Activated T-helper 1 cell treated with anti-CD3 and anti-CD28 coated beads, Interleukin-2, amount 50 U/mL, for 16 hours (primary cell): ENCODE measurements at places on chromosomes 5 and 9.
A peak's percentile ranks its signal among the peaks of the same experiment; 100 is the strongest.

DNA sequence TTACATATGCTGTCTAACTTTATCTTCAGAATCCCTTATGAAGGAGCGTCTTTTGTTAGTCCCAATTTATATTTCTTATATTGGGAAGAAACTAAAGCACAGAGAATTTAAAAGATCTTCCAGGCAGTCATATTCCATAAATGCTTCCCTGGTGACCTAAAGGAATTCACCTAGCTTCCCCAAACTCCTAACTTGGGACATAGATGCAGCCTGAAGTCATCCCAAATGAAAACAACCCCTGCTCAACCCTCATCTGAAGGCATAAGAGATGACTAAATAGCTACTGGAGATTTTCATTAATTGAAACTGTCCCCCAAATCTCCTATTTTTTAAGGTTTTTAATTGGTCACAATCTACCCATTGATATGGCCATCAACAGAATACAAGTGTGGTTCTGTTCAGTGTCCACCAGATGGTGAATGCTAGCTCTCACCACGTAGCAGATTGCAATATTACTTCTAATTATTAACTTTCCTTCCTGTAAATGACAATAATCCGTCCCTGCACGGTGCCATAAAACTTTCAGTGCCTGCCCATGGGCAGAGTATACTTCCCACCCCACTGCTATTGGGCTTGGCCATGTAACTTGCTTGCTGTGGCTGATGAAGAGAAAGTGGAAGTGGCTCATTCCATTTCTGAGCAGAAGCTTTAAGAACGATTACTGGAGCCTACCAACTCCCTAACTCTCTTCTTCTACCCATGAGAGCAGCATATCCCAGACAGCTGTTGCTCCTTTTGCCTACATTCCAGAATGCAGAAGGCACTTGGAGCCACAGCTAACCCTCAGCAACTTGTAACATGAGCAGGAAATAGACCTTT, 18.7 kb downstream of the PRUNE2 start:
- DNase-seq = no peak

DNA sequence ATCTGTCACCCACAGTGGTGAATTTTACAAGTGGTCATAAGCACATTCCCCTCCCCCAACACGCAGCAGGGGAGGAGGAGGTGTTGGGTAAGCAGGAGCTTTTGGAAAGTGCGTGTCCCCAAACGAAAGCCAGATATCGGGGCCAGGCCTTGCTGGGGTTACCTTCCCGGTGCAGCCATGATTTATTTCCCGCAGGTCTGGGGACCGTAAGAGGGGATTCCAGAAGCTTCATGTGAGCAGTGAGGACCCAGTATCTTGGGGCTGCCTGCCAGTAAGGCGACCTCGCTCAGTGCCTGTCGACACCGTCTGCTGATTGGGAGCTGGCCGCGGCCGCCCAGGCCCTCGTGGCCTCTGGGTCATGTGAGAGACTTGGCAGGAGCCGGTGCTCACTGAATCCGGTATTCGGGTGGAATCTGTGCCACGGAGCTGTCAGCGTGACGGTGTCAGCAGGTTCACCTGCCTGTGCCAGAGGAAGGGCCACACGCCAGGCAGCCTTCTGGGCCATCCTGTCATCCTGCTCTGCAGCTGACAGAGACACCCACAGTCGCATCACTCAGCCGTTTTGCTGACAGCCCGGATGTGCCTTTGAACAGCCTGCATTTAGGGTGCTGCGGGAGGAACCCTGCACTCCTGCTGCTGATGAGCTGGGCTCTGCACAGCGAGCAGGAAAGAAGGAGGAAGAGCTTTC, 37.3 kb downstream of the SEC61B start:
- no peak for DNase-seq

DNA sequence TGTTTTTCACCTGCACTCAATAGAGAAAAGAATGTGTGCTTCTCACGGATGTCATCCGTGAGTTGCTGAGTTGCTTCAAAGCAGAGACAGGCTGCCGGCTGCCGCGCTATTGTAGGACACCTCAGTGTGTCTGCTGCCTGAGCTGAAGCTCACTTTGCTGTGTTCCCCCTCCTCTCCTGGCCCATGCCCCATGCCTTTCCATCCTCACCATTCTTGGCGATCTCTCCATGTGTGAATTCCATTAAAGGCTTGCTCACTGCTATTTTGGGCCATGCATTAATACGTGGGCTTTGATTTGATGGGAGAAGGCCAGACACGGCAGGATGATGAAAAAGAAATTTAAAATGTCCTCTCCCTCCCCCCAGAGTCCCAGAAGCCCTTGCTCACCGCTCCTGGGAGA, 14.5 kb downstream of the ADAM19 start:
- DNase-seq = no peak

GRCh38 chr9:71806901-71807307, 38.6 kb upstream of the CEMIP2 start:
- DNase-seq = no peak

- no peak for DNase-seq
These were observed 42.7 kb downstream of the NDUFS4 start for GRCh38 chr5:53603009-53603687.

DNA sequence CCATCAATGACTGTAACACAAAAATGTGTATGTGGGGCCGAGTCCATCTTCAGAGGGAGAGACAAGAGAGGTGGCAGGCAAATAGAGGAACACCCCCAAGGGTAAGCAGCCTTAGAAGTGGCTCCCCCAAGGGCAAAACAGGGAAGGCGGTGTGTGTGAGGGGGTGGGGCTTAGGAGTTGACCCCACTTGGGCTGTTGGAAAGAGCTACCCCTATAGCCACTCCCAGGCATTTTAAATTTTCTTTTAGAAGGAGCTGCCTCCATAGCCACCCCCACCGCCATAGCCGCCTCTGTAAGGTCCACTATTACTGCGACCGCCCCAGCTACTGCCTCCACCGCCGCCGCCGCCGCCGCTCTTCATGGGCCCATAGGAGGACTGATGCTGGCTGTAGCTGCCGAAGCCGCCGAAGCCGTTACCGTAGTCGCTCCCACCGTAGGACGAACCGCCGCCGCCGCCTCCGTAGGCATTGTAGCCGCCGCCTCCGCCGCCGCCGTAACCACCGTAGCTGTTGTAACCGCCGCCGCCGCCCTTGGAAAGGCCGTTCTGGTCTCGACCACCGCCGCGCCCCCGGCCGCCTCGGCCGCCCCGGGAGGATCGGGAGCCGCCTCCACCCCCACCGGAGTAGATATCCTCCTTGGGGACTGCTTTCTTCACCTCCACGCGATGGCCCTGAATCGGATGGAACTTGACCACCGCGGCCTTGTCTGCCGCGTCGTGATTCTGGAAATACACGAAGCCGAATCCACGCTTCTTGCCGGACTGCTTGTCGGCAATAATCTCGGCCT, 1.1 kb downstream of the HNRNPA0 start:
- DNase-seq = peak; percentile 22

DNA sequence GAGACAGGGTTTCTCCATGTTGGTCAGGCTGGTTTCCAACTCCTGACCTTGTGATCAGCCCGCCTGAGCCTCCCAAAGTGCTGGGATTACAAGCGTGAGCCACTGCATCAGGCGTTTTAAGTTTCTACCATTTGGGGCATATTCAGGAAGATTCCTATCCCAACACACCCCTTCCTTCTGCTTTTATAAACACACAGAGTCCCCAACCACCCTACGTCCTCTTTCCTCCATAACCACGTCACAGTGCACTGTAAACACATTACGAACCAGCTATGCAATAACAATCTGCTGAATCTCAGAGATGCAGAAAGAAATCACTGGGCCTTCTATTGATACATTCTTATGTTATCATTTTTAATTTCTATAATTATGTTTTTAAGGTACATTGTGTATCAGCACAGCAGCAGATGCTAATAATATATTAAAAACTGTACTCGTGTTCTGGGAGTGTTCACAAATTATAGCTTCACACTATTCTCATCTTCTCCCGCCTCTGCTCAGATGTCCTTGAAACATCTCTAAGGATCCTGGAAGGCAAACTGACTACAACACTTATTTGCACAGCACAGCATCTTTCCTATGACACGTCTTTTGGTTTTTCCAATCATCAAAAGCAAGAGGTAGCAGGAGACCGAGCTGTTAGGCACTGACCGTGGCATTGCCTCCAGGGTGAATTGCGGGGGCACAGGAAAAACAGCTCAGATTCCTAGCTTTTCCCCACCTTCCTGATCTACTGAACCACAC, 60.2 kb downstream of the KCNIP1 start:
- DNase-seq = no peak

GRCh38 chr9:114000671-114001409, 77.3 kb downstream of the AMBP start:
- DNase-seq = no peak

DNA sequence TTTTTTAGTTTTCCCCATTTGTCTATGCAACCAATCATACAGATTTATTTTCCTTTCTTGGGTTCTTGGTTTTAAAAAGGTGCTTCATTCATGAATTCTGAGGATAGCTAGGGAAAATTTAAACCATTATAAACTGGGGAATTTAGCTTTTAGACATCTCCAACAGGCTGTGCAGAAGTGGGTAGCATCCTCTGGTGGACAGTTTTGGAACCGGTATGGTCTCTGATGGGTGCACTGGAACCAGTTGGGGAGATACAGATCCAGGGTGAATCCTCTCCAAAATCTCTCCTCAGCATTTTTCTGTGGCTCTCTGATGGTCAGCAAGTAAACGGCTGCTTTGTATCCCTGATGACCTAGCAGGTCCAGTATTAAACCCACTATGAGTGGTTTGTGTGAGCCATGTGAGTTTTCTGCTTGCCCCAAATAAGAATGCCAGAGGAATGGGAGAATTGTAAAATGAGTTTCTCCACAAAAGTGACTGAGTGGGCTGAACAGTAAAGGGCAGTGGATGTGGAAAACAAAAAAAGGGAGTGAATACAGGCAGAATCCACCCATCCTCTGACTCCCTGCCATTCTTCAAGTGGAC, 9.1 kb upstream of the DNAJC25 start:
- DNase-seq = no peak

- DNase-seq = no peak
These were observed 8.2 kb downstream of the IPPK start for GRCh38 chr9:92661743-92662142.

DNA sequence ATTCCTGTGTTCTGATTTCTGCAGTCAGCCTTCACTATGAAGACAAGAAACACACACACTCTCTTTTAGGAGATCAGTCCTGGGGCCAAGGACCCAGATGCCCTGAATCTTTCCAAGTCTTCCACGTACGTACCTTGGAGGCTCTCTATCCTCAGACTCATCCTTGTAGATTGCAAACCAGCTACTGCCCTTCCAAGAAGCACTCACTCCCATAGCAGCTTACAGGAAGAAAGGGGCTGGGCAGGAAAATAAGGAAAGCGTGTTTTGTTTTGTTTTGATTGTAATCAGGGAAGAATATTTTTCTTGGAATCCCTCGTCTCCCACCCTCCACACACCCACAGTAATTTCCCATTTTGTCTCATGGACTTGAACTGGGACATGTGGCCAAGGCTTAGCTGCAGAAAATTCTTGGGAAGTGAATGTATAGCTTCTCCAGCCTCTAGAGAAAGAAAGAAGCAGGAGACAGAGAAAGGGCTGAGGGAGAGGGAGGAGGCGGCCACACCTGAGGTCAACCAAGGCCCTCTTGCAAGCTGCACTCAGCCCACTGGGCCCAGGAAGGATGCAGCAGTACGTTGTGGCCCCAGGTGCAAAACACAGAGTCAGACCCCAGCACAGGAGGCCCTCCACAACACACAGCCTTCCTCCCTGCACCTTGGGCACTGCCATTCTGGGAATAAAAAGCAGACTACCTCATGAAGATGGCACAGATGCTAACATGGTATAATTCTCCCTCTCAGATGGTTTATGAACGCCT, 29.9 kb downstream of the IRX2 start:
- DNase-seq = no peak

DNA sequence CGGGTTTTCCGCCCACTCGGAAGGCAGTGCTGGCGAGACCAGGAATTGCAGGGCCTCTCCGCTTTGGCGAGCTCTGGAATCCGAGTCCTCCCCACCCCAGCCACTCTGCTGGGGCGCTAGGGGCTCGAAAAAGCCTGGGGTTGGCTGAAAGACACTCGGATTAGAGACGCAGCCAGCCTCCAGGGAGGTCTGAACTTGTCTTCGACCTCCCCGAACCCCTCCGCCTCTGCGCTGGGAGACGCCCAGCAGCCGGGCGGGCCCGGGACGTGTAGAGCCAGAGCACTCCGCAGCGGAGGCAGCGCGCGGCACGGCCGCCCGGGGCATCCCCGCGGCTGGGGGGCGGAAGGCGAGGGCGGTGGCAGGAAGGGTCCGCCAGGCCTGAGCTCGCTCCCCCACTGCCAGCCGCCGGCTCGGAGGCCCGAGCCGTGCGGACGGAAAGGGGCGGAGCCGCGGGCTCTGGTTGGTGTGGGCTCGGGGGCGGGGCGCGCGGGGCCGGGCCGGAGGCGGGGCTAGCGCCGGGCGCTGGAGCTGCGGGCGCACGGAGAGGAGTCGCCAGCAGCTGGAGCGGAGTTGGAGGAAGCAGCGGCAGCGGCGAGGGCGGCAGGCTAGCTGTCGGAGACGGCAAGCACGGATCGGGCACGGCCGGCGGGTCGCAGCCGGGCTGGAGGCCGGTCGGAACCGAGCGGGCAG, at the start of gene PIK3R1:
Gene PIK3R1 (plus strand): TSS at position 549 of the 690 bp plus-strand sequence. CDS start 10,920 bp downstream, outside the sequence.
- DNase-seq = peak; percentile 83

DNA sequence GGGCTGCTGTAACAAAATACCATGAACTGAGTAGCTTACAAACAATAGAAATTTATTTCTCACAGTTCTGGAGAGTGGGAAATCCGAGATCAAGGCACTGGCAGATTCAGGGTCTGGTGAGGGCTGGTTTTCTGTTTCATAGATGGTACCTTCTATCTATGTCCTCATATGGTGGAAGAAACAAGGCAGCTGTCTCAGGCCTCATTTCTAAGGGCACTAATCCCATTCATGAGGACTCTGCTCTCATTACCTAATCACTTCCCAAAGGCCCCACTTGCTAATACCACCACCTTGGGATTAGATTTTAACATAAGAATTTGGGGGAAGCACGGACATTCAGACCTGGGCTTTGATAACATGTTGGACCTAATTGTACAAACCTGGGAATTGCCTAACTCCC, 13.5 kb downstream of the RFESD start:
- no peak for DNase-seq

GRCh38 chr9:118984607-118985006, 384.6 kb downstream of the BRINP1 start:
- DNase-seq = no peak

GRCh38 chr5:63125392-63125791, 546.8 kb downstream of the LRRC70 start:
- DNase-seq = no peak

DNA sequence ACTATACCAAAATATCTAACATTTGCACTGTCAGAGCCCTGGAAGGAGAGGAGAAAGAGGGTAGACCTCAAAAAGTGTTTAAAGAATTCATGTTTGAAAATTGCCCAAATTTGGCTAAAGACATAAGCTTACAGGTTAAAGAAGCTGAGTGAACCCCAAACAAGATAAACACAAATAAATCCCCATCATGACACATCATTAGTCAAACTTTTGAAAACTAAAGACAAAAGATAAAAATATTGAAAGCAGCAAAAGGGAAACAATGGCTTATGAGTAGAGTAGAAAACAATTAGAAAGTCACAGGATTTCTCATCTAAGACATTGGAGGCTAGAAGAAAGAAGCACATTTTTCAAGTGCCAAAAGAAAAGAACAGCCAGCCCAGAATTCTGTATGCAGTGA, 6.1 kb upstream of the UBLCP1 start:
- no peak for DNase-seq

- no peak for DNase-seq
These were observed 11.1 kb upstream of the PSMB7 start for GRCh38 chr9:124426361-124426760.
